Liver (tissue), 10 donors: ENCODE measurements at places on chromosomes 12 and 14. TPM values are rescaled to one million over a fixed set of nuclear protein-coding genes. Genes with fewer than 3 reads are reported as not detected.

SLC2A14 gene
- 22.7 TPM for total RNA-seq

KRT80 gene
- total RNA-seq, result 0.08 TPM

IRAK3 gene
- total RNA-seq, result 8.6 TPM

EIF2S3B gene
- total RNA-seq, result 0.25 TPM

OR6J1 gene
- total RNA-seq, result not detected

CISTR gene
- not detected for total RNA-seq

MYG1 gene
- total RNA-seq, result 15.0 TPM

IFNG-AS1 gene
- total RNA-seq, result not detected

TSPAN19 gene
- not detected for total RNA-seq

GRCh38 chr12:2298556-2299200, 245.9 kb downstream of the CACNA1C start:
- H3K4me1 ChIP-seq, result no peaks in the 10 kb centered on the region
- H3K27ac ChIP-seq, result no peak overlapping the region
- DNase-seq, result no peak

- no peak overlapping the region for H3K27ac ChIP-seq
- H3K4me1 ChIP-seq, result no peaks in the 10 kb centered on the region
- no peaks in the 10 kb centered on the region for H3K27me3 ChIP-seq
- H3K36me3 ChIP-seq, result no peaks in the 10 kb centered on the region
- no peak for DNase-seq
Measured at GRCh38 chr14:41839661-41840060, 233.0 kb downstream of the LRFN5 start.

DNA sequence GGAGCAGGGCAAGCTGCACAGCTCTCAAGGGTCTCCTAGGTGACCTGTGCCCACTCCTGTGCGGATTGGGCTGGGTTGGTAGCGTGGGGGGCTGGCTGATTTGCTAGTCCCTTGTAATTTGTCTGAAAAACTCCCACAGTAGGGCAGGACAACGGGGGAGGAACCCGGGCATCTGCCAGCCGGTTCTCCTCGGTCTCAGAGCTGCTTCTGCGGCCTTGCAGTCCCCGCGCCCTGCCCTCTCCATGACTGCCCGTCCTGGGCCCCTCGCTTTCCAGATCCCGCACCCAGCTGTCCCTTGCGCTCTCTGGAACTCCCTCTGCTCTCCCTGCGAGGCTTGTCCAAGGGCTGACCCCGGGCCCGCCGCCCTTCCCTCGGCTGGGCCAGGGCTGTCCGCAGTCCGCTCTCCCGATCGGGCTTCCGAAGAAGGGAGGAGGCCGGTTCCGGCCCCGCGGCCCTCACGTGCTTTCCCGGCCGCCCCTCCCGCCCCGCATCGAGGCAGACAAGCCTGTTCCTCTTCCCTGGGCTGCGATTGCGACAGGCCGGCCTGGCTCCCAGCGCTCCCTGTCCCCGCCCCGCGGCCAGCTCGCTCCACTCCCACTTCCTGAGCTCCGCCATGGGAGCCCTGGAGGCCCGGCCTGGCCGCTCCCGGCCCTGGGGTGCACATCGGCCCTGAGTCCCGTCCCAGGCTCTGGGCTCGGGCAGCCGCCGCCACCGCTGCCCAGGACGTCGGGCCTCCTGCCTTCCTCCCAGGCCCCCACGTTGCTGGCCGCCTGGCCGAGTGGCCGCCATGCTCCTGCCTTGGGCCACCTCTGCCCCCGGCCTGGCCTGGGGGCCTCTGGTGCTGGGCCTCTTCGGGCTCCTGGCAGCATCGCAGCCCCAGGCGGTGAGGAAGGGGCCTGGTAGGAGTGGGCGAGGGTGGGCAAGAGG, at the start of gene LTBR:
Gene LTBR (plus strand): TSS at position 591 of the 927 bp plus-strand sequence. CDS start 197 bp downstream, at position 788.
- peak; percentile 80 for DNase-seq
- peak within 1 kb of the TSS; percentile 95 for H3K27ac ChIP-seq
- H3K4me3 ChIP-seq, result peak within 1 kb of the TSS; percentile 89
- no peaks in the 10 kb centered on the region for H3K27me3 ChIP-seq
- H3K36me3 ChIP-seq, result peaks cover 18% of the 10 kb centered on the region
- peaks cover 20% of the 10 kb centered on the region for H3K4me1 ChIP-seq

- no peak overlapping the region for H3K4me3 ChIP-seq
- H3K27ac ChIP-seq, result no peak overlapping the region
- no peaks in the 10 kb centered on the region for H3K4me1 ChIP-seq
- H3K36me3 ChIP-seq, result no peaks in the 10 kb centered on the region
- no peak for DNase-seq
Measured at GRCh38 chr14:55212634-55213033, 21.2 kb upstream of the DLGAP5 start.

- DNase-seq, result no peak
- H3K36me3 ChIP-seq, result no peaks in the 10 kb centered on the region
- H3K27ac ChIP-seq, result no peak overlapping the region
- H3K27me3 ChIP-seq, result peaks cover 6% of the 10 kb centered on the region
Measured at GRCh38 chr14:23572524-23572828, 4.9 kb upstream of the AP1G2 start.

- no peak for DNase-seq
- no peaks in the 10 kb centered on the region for H3K36me3 ChIP-seq
- H3K27me3 ChIP-seq, result no peaks in the 10 kb centered on the region
- H3K27ac ChIP-seq, result no peak overlapping the region
- H3K4me3 ChIP-seq, result no peak overlapping the region
Measured at GRCh38 chr12:92002195-92002649, 143.4 kb downstream of the BTG1 start.

DNA sequence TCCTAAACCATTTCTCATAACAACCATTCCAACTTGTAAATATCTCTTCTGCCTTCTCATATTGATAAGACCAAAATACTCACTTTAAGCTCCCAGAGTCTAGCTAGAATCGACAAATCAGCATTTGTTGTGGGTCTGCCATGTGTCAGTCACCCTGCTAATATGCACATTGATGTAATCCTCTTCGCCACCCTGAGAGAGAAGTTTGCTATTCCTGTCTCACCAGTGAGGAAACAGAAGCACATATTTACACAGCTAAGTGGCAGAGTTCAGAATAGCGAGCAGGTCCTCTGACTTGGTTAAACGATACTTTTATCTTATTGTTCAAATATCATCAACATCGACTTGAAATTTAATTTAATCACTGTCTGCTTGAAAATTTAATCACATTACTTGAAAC, 142.1 kb downstream of the ANO4 start:
- no peak overlapping the region for H3K4me3 ChIP-seq
- H3K27ac ChIP-seq, result no peak overlapping the region
- no peak for DNase-seq
- H3K4me1 ChIP-seq, result no peaks in the 10 kb centered on the region

GRCh38 chr12:7806863-7807487, 17.8 kb downstream of the NANOG start:
- H3K27ac ChIP-seq, result no peak overlapping the region
- no peaks in the 10 kb centered on the region for H3K27me3 ChIP-seq
- H3K36me3 ChIP-seq, result no peaks in the 10 kb centered on the region
- H3K4me1 ChIP-seq, result no peaks in the 10 kb centered on the region

- no peak for DNase-seq
- H3K4me3 ChIP-seq, result no peak overlapping the region
- no peaks in the 10 kb centered on the region for H3K27me3 ChIP-seq
- H3K4me1 ChIP-seq, result no peaks in the 10 kb centered on the region
Measured at GRCh38 chr14:35704793-35705493, 104.2 kb downstream of the RALGAPA1 start.

- H3K36me3 ChIP-seq, result no peaks in the 10 kb centered on the region
- peaks cover 28% of the 10 kb centered on the region for H3K4me1 ChIP-seq
- no peak overlapping the region for H3K27ac ChIP-seq
- no peak for DNase-seq
- H3K4me3 ChIP-seq, result no peak overlapping the region
- no peaks in the 10 kb centered on the region for H3K27me3 ChIP-seq
Measured at GRCh38 chr14:68653804-68654203, 139.1 kb downstream of the ZFP36L1 start.

GRCh38 chr14:50123062-50123461, 6.7 kb upstream of the VCPKMT start:
- no peak for DNase-seq
- H3K4me3 ChIP-seq, result no peak overlapping the region
- H3K27ac ChIP-seq, result no peak overlapping the region
- no peaks in the 10 kb centered on the region for H3K4me1 ChIP-seq
- no peaks in the 10 kb centered on the region for H3K27me3 ChIP-seq
- peaks cover 4% of the 10 kb centered on the region for H3K36me3 ChIP-seq

- peaks cover 2% of the 10 kb centered on the region for H3K27me3 ChIP-seq
- no peak overlapping the region for H3K4me3 ChIP-seq
- H3K4me1 ChIP-seq, result no peaks in the 10 kb centered on the region
- no peak overlapping the region for H3K27ac ChIP-seq
Measured at GRCh38 chr14:104036212-104036611, 49.3 kb upstream of the ASPG start.

GRCh38 chr12:12722435-12723148, 5.4 kb downstream of the CDKN1B start:
- H3K27ac ChIP-seq, result peak overlapping the region; percentile 99
- DNase-seq, result no peak
- H3K4me1 ChIP-seq, result peaks cover 6% of the 10 kb centered on the region
- no peaks in the 10 kb centered on the region for H3K27me3 ChIP-seq
- H3K36me3 ChIP-seq, result no peaks in the 10 kb centered on the region

DNA sequence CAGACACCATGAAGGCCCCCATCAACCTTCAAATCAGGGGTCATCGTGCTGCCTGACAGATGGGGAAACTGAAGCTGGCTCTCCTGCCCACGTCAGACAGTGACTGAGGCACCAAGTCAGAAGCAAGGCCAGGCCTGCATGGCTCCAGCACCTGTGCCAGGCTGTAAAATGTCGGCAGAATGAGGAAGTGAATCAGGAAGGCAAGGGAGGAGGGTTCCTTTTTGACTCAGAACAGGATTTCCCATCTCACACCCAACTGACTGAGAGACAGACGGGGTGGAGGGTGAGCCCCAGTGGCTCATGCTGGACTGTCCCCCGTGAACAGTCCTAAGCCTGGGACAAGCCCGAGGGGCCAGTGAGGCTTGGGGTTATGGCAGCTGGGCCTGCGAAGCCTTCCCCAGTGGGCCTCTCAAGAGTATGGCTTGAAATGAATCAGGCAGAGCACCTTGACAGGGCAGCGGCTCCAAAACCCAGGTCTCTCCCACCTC, 20.9 kb downstream of the SYNE3 start:
- no peaks in the 10 kb centered on the region for H3K4me1 ChIP-seq
- H3K27ac ChIP-seq, result no peak overlapping the region
- no peak overlapping the region for H3K4me3 ChIP-seq
- no peaks in the 10 kb centered on the region for H3K36me3 ChIP-seq
- DNase-seq, result no peak

DNA sequence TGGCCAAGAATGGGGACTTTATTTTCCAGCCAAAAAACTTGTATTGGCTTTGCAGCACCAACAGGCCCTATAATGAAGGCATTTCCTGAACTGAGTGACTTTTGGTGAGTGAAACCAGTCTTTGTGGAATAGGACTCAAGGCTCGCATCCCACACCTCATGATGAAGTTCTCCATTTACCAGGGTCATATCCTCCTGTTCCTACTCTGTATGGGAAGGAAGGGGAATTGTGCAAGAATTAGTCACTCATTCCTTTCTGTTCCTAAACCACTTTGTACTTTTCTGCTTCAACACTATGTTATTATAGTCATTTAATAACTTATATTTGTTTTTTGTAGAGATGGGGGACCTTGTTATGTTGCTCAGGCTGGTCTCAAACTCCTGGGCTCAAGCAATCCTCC, 2.3 kb upstream of the SPATS2 start:
- H3K27ac ChIP-seq, result no peak overlapping the region
- no peak for DNase-seq
- no peaks in the 10 kb centered on the region for H3K27me3 ChIP-seq
- H3K4me3 ChIP-seq, result no peak overlapping the region
- H3K36me3 ChIP-seq, result no peaks in the 10 kb centered on the region
- peaks cover 3% of the 10 kb centered on the region for H3K4me1 ChIP-seq

- no peaks in the 10 kb centered on the region for H3K27me3 ChIP-seq
- H3K36me3 ChIP-seq, result no peaks in the 10 kb centered on the region
- peak overlapping the region; percentile 76 for H3K27ac ChIP-seq
- H3K4me3 ChIP-seq, result peak overlapping the region; percentile 2
- peaks cover 31% of the 10 kb centered on the region for H3K4me1 ChIP-seq
- DNase-seq, result peak; percentile 68
Measured at GRCh38 chr14:76947078-76947837, 81.2 kb downstream of the IRF2BPL start.

DNA sequence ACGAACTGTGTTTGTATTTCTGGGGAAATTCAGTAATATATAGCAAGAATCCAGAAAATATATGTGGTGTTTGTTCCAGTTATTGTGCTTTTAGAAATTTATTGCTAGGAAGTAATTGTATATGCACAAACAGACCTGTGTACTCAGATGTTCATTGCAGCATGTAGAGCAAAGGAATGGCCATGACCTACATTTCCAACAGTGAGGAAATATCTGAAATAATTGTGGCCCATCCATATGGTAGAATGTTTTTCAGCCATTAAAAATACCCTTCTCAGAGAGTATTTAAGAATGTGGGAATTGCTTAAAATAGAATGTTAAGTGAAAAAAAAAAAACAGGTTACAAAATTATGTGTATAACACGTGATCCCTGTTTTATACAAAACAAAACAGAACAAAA, 77.3 kb downstream of the TMX1 start:
- H3K4me1 ChIP-seq, result no peaks in the 10 kb centered on the region
- H3K36me3 ChIP-seq, result no peaks in the 10 kb centered on the region
- DNase-seq, result no peak
- no peak overlapping the region for H3K4me3 ChIP-seq

DNA sequence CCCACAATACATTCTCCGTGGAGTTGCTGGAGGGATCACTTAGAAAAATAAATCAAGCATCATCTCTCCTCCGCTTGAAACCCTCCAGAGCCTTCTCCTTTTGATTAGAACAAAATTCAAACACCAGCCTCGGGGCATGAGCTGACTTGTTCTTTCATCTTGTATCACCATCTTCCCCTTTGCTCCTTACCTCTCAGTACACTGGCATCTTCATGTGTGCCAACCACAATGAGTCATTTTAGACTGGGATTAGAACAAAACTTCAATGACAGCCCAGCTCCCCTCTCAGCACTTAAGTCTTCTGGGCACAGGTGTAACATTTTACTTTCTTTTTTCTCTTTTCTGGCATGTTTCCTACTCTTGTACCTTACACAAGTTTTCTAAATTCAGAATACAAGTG, 1159.2 kb upstream of the TMEM132C start:
- no peak for DNase-seq
- no peak overlapping the region for H3K4me3 ChIP-seq
- no peak overlapping the region for H3K27ac ChIP-seq
- no peaks in the 10 kb centered on the region for H3K4me1 ChIP-seq
- no peaks in the 10 kb centered on the region for H3K36me3 ChIP-seq
